ENCODE measurements at places on chromosomes 4 and X. TPM values are rescaled to one million over a fixed set of nuclear protein-coding genes. Genes with fewer than 3 reads are reported as not detected.

DNA sequence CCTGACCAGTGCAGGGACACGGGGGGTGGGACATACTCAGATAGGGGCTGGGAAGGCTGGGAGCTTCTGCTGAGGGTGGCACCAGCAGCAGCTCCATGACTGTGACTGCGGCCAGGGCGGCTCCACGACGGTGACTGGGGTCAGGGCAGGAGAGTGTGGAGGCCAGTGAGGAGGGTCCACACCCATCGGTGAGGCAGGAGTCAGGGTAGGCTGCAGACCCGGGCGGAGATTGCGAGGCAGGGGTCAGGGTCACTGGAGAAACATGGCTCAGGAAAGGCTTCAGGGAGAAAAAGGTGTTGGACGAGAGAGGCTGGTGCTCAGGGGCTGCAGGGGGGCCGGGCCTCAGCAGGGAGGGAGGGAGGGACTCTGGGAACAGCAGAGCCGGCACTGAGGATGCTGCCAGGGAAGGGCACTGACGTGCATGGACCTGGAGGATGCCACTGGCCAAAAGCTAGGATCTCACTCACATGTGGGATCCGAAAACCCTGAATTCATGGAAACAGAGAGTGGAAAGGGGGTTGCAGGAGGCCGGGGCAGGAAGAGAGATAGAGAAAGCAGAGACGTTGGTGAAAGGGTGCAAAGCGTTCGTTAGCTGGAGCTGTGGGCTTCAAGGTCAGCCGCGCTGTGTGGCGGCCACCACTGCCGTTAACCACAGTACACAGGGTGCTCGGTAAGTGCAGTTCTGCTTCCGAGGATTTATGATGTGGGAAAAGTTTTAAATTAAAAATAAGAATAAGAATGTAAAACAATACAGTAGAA is 22.0 kb downstream of the ATP5ME start:
- no peak for DNase-seq

DNA sequence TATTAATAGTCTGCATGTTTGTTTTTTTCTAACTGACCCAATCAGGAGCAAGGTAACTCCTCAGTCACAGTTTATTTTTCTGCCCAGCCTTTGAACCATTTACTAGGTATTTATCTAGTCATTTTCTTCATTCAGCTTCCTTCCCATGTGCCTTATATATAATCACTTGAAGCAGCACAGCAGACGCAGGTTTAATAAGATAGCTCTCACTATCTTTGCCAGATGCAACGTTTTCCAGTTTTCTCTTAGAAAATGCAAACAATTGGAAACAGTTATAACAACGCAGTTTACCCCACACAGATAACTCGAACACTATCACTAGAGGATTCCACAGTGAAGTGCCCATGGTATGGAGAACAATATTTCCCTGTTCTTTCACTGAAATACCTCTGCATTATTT is 56.4 kb upstream of the NFKB1 start:
- DNase-seq, result no peak

DNA sequence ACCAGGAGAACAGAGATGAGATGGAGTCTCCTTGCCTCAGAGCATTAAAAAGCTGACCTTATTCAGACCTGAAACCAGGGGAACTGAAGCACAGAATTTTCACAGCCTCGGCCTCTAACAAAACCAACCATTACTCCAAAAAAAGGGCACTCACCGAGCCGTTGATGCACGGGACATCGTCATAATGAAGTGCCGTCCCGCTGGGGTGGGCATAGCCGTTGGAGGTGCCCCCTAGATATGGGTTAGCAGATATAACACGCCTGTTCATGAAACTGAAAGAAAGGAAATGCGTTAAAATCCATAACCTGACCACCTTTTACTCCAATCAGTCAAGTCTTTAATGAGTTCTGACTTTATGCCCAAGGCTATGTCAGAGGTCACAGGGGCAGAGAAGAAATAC is 153.6 kb downstream of the AFAP1 start:
- DNase-seq, result no peak

- peak; percentile 50 for DNase-seq
These were observed 6.7 kb upstream of the HSD17B10 start for GRCh38 chrX:53440621-53441517.

DNA sequence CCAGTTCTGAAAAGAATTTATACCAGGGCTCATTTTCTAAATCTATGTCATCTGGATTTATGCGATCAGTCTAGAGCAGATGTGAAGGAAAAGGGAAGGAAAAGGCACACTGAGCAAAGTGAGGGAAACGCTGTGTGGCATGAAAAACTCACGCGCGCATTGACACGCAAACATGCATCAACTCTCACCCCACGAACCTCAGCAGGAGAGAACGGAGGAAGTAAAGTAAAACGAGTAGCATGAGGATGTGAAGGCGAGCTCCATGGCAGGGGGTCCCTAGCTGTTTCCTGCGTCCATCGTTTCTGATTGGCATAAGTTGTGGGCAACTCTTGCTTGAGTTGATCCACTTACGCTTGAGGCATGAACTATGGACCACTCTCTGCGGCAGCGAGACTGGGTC is 102.8 kb upstream of the PDLIM3 start:
- no peak for DNase-seq

The PLP2 gene
- total RNA-seq, result 145 TPM

The DCLK2 gene
- total RNA-seq, result not detected

The APELA gene
- total RNA-seq, result not detected
